ENCODE measurements at places on chromosomes 12 and 14.

- DNase-seq: no peak
Observed at GRCh38 chr14:53532853-53533252, 379.7 kb upstream of the DDHD1 start.

- no peak for DNase-seq
Observed at GRCh38 chr14:102362084-102362483, 606 bp downstream of the CINP start.

DNA sequence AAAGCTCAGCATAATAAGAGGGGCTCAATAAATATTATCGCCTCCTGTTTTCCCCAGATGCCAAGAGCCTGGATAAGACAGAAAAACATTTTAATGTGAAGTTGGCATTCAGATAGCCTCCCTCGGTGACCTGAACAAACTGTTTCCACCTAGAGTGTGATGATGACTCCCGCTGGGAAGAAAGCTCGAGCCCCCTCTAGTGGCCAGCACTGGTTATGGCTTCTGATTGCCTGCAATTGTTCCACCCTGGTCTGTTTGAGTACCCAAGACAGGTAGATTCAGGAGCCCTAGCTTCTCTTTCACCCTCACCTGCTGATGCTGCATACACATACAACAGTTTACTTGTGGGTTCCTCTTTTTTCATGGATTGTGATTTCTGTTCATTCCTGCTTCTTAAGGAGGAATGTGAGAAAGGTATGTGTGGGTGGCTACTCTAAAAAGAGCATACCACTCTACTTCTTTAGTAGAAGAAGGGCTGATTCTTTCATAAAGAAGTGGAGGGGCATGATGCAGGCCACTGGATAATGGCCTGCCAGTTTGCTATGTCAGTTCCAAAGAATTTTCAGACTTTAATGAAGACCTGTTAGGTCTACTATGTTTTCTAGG, 6.4 kb downstream of the ERG28 start:
- DNase-seq: peak; percentile 71

DNA sequence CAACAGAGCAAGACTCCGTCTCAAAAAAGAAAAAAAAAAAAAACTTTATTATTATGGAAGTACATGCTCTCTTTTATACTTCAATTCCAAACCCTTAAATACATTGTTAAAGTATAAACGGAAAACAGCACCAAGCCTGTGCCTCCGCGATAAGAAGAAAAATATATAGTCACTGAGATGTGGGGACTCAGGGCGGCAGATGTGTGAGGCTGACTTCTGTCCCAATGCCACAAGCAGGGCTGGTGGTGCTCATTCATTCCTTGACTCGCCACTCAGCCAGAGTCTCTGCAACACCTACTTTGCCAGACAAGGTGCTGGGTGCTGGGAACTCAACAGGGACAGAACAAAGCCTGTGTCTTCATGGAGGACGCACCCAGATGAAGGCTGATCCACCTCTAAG, 13.8 kb downstream of the LGMN start:
- DNase-seq: no peak

DNA sequence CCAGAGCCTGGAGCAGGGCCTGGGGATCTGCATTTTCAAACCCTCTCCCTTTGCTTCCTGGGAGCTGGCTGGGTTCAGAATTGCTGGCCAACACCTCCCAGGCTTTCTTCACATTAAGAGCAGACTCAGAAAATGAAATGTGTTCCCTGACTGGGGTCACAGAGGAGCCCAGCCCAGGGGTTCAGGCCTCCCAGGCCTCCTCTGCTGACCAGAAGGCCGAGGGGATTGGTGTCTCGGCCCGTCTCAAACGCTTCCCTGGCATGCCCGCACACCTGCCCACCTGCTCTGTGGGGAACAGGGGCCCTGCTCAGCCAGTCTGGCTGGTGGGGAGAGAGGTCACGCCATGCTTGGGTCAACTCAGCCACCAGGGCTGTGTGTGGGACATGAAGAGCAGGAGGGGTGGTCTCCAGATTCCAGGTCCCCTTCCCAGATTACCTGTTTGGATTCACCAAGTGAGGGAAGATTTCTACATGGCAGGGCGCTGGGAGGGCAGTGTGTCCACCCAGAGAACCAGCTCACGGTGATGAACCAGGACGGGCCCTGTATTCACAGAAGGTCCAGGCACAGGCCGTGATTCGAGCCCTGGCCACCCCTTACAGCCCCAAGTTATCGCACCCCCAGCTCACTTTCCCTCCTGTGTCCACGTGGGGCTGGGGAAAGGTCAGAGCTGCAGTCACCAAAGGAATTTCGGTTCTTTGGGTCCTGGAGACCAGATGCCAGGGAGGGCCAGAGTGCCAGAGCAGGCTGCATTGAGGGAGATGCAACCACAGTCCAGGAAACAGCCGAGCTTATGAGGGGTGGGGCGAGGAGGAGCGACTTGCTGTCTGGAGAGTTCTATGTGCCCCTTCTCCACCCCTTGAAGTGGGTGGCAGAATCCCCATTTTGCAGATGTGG, 55.2 kb upstream of the RIN3 start:
- no peak for DNase-seq

- DNase-seq: no peak
Observed at GRCh38 chr12:116161588-116161987, 115.9 kb downstream of the MED13L start.

GRCh38 chr14:101763941-101764709, 2.6 kb downstream of the PPP2R5C start:
- no peak for DNase-seq

GRCh38 chr12:93819050-93819491, 141.9 kb downstream of the CRADD start:
- no peak for DNase-seq

DNA sequence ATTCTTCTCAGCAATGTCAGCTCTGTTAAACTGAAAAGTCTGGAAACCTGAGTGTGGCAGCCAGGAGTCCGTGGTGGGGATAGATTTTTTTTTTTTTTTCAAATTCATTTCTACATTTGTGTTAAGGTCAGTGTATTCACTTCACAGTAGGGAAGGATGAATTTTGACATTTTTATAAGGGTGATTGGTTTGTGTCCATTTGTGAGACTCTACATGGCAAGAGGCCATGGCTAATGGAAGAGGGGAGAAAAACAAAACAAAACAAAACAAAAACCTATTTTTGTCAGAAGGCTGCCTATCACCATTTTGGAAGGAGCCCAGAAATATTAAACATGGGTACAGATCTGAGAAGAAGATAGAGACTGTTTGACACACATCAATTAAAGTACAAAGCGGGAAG, 176.1 kb downstream of the RMST start:
- DNase-seq: no peak

GRCh38 chr12:42468921-42469320, 120.6 kb downstream of the PRICKLE1 start:
- DNase-seq: no peak

DNA sequence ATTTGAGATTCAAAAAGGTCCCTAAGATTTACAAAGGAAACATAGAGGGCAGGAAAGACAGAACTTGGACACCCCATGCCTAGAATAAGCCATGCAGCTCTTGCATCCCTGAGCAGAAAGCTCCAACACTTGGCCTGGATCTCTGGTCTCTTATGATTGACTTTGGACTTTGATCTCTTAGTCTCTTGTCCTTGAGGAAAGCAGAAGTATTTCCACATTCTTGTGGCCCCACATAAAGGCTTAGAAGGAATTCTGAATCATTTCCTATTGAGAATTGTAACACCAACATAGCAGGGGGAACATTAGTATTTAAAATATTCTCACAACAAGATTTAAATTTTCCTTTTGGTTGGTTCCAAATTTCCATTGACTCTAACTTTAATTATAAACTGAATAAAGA, 283.7 kb upstream of the PRKD1 start:
- no peak for DNase-seq

DNA sequence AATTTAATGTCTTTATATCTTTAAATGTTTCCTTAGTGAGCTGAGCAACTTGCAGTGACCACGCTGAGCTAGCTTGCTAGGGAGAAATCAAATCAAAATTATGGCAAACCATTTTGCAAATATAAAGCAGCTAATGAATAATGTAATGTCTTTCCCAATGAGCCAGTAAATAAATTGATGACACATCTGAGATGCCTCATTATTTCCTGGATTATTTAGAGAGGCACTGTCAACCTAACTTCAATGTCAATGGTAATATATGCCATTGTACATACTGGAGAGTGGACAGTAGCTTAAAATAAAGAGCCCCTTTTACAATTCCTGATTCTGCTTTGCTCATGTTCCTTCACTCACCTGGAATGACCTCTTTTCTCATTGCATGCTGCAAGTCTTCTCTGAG, 182.6 kb downstream of the PHLDA1 start:
- no peak for DNase-seq

DNA sequence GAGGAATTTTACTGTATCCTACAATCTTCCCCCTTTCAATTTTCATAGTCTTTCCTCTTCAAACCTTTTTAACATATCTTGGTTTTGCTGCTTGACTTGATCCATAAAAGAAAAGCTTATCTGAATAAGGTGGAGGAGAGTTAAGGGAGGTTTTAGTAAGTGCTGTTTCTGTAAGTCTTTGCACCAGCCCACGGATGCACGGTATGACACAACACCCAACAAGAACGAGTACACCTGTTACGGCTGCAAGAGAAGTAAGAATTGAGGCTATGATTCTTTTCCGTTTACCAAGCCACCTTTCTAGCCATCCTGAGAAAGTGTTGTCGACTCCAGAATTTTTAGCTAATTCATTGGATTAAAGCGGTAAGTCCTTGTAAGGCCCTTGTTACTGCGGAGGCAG, 26.1 kb upstream of the CPNE8 start:
- DNase-seq: no peak
